ENCODE measurements at places on chromosomes 11 and 22. TPM values are rescaled to one million over a fixed set of nuclear protein-coding genes. Genes with fewer than 3 reads are reported as not detected.

The AQP11 gene
- total RNA-seq = 1.7 TPM

The IL18 gene
- 48.6 TPM for total RNA-seq

The GVQW3 gene
- 1.2 TPM for total RNA-seq

The B4GALNT4 gene
- total RNA-seq = 15.5 TPM

Data from vagina (tissue), 2 donors.